ENCODE measurements at places on chromosomes 2 and 18.

DNA sequence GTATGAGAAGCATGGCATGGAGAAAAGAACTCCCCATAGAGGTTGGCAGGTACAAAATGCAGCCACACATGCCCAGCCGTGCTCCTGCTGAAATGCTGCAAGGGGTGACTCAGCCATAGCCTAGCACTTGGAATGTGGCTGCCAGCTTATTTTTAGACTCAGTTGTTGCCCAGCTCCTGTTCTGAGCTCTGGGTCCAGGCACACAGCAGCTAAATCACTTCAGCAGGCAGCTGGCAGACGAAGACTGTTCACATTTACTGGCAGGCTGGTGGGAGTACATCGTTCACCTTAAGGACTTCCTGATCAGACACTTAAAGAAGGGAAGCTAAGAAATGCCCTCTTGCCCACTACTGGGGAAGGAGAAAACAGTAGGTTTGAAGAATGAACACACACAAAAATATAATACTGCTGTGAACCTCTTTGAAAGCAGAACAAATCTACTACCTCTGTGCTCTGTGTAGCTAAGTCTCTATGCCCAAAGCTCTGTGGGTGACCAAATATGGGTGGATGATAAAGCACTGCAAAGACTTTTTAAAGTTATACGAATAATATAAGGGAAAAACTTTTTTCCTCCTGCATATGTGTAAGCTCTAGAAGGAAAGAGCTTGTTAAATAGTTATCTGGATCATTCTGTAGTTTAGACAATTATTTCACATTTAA is 146.1 kb downstream of the LNPK start:
- no peaks in the 10 kb centered on the region for H3K27me3 ChIP-seq
- no peak for DNase-seq
- no peaks in the 10 kb centered on the region for H3K4me1 ChIP-seq
- no peaks in the 10 kb centered on the region for H3K36me3 ChIP-seq

- no peak overlapping the region for H3K4me3 ChIP-seq
- peaks cover 56% of the 10 kb centered on the region for H3K27me3 ChIP-seq
- no peak overlapping the region for H3K27ac ChIP-seq
These were observed 7.3 kb downstream of the ZNF516 start for GRCh38 chr18:76487782-76488181.

- no peak for DNase-seq
- H3K27me3 ChIP-seq, result no peaks in the 10 kb centered on the region
- peak overlapping the region; percentile 91 for H3K27ac ChIP-seq
- H3K4me1 ChIP-seq, result peaks cover 50% of the 10 kb centered on the region
- peak overlapping the region; percentile 90 for H3K4me3 ChIP-seq
- H3K36me3 ChIP-seq, result peaks cover 23% of the 10 kb centered on the region
These were observed 2.9 kb downstream of the MEX3C start for GRCh38 chr18:51194604-51195003.

- no peaks in the 10 kb centered on the region for H3K4me1 ChIP-seq
- DNase-seq, result no peak
- no peak overlapping the region for H3K27ac ChIP-seq
These were observed 50.6 kb upstream of the OSR1 start for GRCh38 chr2:19409046-19409445.

DNA sequence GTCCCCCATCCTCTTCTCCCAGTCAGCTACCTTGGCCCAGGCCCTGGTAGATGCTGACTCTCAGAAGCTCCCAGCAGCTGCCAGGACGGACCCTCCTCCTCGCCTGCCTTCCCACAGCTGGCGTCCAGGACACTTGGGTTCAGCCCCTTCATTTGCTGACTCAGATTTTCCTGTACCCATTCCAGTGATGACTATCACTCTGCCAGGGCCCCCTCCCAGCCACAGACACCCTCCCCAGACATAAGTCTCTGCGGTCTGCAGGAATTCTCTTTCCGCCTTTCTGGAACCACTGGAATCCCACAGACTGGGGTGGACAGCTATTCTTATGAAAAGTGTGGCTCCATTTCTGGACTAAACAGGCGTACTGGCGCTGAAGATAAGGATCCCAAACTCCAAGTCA is 260.3 kb upstream of the EPAS1 start:
- peaks cover 7% of the 10 kb centered on the region for H3K4me1 ChIP-seq
- no peak overlapping the region for H3K4me3 ChIP-seq
- no peak for DNase-seq
- no peaks in the 10 kb centered on the region for H3K27me3 ChIP-seq
- H3K27ac ChIP-seq, result no peak overlapping the region

DNA sequence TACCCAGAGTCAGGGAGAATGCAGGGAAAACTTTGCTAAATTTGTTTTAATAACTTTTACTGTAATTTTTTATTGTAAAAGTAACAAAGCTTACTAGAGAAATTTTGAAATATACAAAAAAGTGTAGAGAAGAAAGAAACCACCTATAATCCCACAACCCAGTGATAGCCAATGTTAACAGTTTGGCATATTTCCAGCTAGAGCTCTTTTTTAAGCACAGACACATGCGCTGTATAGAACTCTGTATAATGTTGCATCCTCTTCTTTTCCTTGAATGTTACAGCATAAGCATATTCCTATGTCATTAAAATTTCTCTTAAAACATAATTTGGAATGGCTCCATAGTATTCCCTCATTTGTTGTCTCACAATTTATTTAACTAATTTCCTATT is 37.4 kb upstream of the EPAS1 start:
- H3K27me3 ChIP-seq, result peaks cover 5% of the 10 kb centered on the region
- no peak overlapping the region for H3K4me3 ChIP-seq
- no peak for DNase-seq
- H3K36me3 ChIP-seq, result no peaks in the 10 kb centered on the region
- H3K27ac ChIP-seq, result no peak overlapping the region
- H3K4me1 ChIP-seq, result peaks cover 3% of the 10 kb centered on the region

- no peak for DNase-seq
- H3K27ac ChIP-seq, result no peak overlapping the region
- no peak overlapping the region for H3K4me3 ChIP-seq
- H3K36me3 ChIP-seq, result no peaks in the 10 kb centered on the region
These were observed 103.7 kb upstream of the PXDN start for GRCh38 chr2:1847846-1848598.

DNA sequence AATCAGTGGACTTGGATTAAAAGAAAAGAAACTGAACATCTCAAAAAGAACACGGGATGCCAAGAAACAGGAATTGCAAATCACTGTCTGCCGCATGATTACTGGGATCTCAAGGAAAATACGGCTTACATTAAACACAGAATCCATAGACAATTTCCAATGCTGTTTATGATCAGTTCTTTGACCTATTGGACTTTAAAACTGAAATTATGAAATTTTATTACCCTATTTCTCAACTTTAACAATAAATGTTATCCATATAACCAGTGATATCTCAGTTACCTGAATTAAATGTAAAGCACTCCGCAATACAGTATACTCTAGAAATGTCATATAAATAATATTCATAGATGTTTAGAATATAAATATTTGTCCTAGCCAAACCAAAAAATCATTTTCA is 1556.9 kb upstream of the NXPH2 start:
- no peak for DNase-seq
- no peaks in the 10 kb centered on the region for H3K27me3 ChIP-seq
- H3K27ac ChIP-seq, result no peak overlapping the region
- no peaks in the 10 kb centered on the region for H3K36me3 ChIP-seq
- no peak overlapping the region for H3K4me3 ChIP-seq
- no peaks in the 10 kb centered on the region for H3K4me1 ChIP-seq

GRCh38 chr2:74597410-74597809 is 42.9 kb downstream of the DOK1 start:
- H3K4me3 ChIP-seq, result no peak overlapping the region
- DNase-seq, result no peak
- peaks cover under 1% of the 10 kb centered on the region for H3K4me1 ChIP-seq
- H3K27ac ChIP-seq, result no peak overlapping the region
- peaks cover 45% of the 10 kb centered on the region for H3K27me3 ChIP-seq
- H3K36me3 ChIP-seq, result no peaks in the 10 kb centered on the region

DNA sequence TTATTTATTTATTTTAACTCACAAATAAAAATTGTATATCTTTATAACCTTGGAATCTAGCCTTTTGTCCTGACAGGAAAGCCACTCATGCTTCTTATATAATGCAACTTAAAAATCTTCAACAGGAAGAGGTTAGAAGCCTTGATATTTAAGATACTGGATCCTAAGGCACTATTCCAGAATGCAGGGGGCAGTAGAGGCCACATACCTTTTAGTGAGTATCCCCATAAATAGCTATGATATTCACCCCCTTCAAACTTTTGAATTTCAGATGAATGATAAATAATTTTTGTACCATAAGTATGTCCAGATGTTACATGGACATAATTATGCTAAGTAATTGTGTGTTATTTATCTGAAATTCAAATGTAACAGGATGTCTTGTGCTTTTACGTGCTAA is 592.7 kb upstream of the VRK2 start:
- H3K4me3 ChIP-seq, result no peak overlapping the region
- no peaks in the 10 kb centered on the region for H3K4me1 ChIP-seq
- H3K27ac ChIP-seq, result no peak overlapping the region

DNA sequence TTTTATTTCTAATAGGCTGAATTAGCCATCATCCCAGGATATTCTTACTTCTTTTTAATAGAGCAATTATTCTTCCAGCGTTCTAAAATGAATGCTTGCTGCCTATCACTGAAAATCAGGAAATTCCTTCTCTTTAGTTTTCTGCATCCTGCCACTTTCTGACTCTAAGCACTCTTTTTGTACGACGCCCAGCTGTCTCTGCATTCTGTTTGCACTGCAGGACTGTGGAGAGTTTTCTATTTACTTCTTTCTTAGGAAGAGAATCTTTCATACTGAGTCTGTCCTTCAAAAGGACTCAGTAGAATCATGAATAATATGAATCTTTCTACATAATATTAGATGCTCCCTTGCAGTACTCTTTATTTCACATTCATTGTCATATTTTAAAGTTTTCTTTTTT is 360.4 kb upstream of the DSEL start:
- no peak overlapping the region for H3K4me3 ChIP-seq
- H3K4me1 ChIP-seq, result no peaks in the 10 kb centered on the region
- no peaks in the 10 kb centered on the region for H3K27me3 ChIP-seq

GRCh38 chr2:134287323-134287722 is 33.5 kb downstream of the MGAT5 start:
- peaks cover 22% of the 10 kb centered on the region for H3K36me3 ChIP-seq
- peak overlapping the region; percentile 4 for H3K27ac ChIP-seq
- peak overlapping the region; percentile 15 for H3K4me3 ChIP-seq
- peaks cover 26% of the 10 kb centered on the region for H3K27me3 ChIP-seq
- H3K4me1 ChIP-seq, result peaks cover 35% of the 10 kb centered on the region
- DNase-seq, result peak; percentile 15

DNA sequence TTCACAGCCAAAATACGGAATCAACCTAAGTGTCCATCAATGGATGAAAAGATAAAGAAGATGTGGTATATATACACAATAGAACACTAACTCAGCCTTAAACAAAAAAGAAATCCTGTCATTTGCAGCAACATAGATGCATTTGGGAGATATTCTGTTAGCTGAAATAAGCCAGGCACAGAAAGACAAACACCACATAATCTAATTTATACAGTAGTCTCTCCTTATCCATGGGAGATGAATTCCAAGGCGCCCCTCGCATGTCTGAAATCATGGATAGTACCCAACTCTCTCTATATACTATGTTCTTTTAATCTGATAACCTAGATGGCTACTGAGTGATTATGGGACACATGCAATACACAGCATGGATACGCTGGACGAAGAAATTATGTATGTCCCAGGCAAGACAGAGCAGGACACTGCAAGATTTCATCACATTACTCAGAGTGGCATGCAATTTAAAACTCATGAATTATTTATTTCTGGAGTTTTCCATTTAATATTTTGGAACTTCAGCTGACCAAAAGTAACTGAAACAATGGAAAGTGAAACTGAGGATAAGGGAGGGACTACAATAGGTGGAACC is 39.5 kb downstream of the ORC4 start:
- no peak overlapping the region for H3K4me3 ChIP-seq
- no peaks in the 10 kb centered on the region for H3K27me3 ChIP-seq
- no peak overlapping the region for H3K27ac ChIP-seq

GRCh38 chr2:230984393-230985220 is 11.3 kb upstream of the SPATA3 start:
- H3K4me3 ChIP-seq, result peak overlapping the region; percentile 47
- peaks cover 52% of the 10 kb centered on the region for H3K4me1 ChIP-seq
- peak overlapping the region; percentile 63 for H3K27ac ChIP-seq
- H3K27me3 ChIP-seq, result peaks cover 31% of the 10 kb centered on the region

- no peaks in the 10 kb centered on the region for H3K36me3 ChIP-seq
- H3K4me1 ChIP-seq, result peaks cover 26% of the 10 kb centered on the region
- H3K27ac ChIP-seq, result no peak overlapping the region
These were observed 81.8 kb upstream of the LCLAT1 start for GRCh38 chr2:30365201-30365600.

DNA sequence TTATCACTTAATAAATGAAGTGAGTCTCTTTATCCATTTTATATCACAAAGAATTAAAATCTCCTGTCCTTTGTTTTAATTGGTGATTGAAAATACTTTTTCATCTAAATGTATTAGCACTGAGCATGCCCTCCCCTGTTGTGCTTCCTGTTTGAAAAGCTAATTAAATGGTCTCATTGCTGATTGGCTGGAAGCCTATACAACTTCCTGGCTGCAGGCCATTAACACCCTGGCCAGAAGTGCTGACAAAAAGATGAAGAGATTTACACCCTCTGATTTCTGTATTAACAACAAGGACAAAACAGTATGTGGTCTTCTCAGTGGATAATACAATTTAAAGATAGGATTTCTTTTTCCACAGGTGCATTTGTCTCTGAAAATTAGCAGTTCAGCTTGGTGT is 548.0 kb downstream of the DCC start:
- no peaks in the 10 kb centered on the region for H3K4me1 ChIP-seq
- no peaks in the 10 kb centered on the region for H3K27me3 ChIP-seq
- H3K4me3 ChIP-seq, result no peak overlapping the region
- H3K36me3 ChIP-seq, result no peaks in the 10 kb centered on the region

DNA sequence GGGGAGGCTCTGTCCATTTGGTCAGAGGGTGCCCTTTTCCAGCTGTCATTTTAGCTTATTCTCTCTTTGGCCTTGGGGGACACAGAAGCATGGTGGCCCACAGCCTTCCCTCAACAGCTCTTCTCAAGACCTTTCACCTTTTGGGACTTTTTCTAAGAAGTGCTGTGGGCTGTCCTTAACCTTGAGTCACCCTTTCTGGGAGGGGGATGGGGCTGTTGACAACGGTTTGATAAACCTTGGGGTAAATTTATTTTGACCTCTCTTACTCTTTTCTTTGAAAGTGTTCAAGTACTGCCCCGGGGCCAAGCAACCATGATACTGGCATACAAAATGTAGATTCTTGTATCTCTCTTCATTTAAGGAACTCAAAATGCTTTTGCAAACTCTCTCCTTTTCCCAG is 13.7 kb downstream of the IGFBP5 start:
- H3K4me1 ChIP-seq, result peaks cover 6% of the 10 kb centered on the region
- DNase-seq, result no peak
- H3K36me3 ChIP-seq, result no peaks in the 10 kb centered on the region
- peaks cover 17% of the 10 kb centered on the region for H3K27me3 ChIP-seq
- no peak overlapping the region for H3K27ac ChIP-seq

- no peaks in the 10 kb centered on the region for H3K27me3 ChIP-seq
- no peaks in the 10 kb centered on the region for H3K36me3 ChIP-seq
These were observed 30.6 kb upstream of the CHRNA1 start for GRCh38 chr2:174794851-174795374.
